ENCODE measurements at places on chromosomes 12 and 14.

GRCh38 chr12:51825216-51825615, 23.3 kb downstream of the FIGNL2 start:
- no peak for DNase-seq

DNA sequence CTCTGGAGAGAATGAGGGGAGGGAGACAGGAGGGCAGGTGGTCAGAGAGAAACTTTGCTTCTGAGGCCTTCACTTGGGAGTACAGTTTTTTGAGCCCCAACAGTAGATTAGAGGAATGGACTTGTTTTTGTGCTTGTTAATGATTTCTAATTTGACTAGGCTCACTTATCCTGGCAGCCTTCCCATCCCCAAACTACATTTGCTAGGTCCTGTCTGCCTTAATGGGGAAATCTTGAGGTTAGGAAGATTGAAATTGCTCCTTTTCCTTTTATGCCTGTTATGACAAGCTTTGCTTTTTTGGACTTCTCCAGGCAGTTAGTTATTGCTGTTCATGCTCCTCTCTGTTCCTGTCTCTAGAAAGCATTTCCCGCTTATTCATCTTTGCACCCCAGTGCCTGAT, 37.7 kb downstream of the SYNE2 start:
- no peak for DNase-seq

DNA sequence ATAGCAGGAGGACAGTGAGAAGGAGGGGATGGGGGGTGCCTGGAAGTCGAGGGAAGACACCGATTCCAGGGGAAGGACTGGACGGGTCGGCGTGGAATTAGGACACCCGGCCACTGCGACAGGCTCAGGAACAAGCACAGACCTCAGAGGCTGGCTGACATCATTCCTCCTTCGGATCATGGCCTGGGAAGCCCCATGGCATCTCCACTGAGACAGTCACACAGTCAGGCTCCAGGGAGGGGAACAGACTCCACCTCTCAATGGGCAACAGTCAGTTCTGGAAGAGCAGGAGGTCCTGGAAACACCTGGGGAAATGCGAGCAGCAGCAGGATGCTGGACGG, 67.9 kb upstream of the FBRSL1 start:
- DNase-seq, result no peak

GRCh38 chr12:131232036-131232435, 278.3 kb downstream of the ADGRD1 start:
- DNase-seq, result no peak

- peak; percentile 78 for DNase-seq
Measured at GRCh38 chr12:62438098-62438692, 28.4 kb upstream of the MON2 start.

- DNase-seq, result no peak
Measured at GRCh38 chr14:68596701-68597100, 196.2 kb downstream of the ZFP36L1 start.

GRCh38 chr14:34993426-34993825, 10.6 kb downstream of the SRP54 start:
- peak; percentile 13 for DNase-seq

- DNase-seq, result no peak
Measured at GRCh38 chr14:70735043-70735442, 74.3 kb downstream of the MAP3K9 start.

- peak; percentile 86 for DNase-seq
Measured at GRCh38 chr12:130775953-130776856, 60.1 kb upstream of the RIMBP2 start.

GRCh38 chr12:104652910-104653309, 196.2 kb downstream of the CHST11 start:
- DNase-seq, result no peak

GRCh38 chr14:100904307-100905087, 975 bp upstream of the RTL1 start:
- no peak for DNase-seq

Data from DMS53 (cell line).